CD4-positive, alpha-beta T cell treated with Interleukin-17A for 4 hours (primary cell): ENCODE measurements at places on chromosomes 13 and 19.

DNA sequence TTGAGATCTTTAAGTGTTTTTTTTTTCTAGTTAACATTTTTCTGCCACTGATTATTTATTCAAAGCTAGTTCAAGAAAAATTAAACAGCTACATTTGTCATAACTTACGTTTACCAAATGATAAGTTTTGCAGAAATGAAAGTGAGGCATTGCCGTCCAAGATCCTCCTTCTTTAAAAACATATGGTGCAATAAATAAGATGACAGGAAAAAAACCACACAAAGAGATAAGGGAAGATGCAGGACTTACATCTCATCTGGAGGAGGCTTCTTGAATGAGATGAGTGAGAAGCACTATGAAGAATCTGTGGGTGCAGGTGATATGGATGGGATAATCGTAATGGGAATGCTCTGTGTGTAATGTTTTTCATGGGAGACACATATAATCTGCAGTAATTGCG lies 12.4 kb downstream of the TNFSF13B start:
- no peak for DNase-seq

DNA sequence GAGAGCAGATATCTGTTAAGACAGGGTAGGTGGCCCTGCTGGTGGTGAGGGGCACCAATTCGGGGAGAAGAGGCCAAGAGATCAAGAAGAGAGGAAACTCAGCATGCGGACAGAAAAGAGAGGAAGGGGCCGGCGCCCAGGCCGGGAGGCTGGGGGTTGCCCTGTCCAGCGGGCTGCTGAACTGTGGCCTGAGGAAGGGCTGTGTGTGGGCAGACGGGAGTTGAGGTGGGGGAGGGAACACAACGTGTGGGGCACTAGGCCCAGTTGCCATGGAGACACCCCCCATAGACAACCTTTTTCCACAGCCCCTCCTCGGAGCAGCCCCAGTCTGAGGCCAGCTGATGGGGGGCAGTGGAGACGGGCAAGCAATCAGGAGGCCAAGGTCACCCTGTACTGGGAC lies 2.5 kb upstream of the CACNG8 start:
- DNase-seq: no peak

DNA sequence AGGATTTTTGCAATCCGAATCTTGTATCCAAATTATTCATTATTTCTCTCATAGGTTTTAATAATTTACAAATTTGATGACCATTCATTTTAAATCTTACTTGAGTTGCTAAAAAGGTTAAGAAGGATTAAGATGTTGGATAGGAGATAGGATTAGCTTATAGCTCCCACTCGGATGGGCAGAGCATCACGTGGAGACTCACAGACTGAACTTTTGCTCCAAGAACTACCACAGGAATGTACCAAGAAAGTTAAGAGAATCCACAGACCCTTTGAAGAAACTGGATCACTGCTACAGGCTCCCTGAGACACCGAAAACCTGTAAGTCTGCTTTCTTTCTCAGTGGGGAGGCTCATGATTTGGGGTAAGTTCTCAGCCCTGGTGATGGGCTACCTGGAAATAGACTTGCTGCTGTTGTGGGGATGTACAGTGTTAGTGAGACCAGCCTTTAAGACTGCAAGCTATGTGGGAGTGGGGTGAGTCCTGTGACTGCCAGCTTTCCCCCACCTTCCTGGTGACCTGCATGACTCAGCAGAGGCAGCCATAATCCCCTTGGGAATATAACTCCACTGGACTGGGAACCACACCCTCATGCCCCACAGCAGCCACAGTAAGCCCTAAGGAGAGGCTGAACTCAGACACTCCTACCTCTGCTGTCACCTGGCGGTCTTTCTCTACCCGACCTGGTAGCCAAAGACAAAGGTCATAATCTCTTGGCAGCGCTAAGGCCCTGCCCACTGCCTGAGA lies 1458.0 kb downstream of the OLFM4 start:
- no peak for DNase-seq

DNA sequence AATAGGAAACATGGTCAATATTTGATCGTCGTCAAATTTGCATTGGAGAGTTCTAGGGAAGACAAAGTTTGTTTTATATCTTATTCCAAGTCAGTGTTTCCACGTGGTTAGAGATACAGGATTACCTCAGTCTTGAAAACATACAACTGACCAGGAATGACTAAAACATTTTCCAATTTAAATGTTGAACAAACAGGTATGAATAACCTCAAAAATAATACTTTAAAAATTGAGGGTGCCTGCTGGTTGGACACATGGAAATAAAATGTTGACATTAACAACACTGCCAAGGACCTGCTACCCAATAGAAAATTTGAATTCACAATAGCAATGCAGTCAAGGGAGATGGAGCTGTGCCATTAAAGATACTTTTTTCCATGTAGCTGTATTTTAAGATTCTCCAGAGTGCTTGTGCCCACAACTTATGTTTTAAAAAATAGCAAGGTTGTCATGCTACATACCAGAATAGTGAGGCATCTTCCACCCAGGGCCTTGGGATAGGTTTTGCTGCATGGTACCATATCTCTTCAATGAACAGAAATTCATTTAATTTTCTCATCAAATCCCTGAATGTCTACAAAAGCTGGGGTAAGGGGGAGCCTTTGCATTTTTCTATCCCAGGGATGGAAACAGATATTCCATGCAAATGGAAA lies 260.8 kb downstream of the EFNB2 start:
- no peak for DNase-seq

DNA sequence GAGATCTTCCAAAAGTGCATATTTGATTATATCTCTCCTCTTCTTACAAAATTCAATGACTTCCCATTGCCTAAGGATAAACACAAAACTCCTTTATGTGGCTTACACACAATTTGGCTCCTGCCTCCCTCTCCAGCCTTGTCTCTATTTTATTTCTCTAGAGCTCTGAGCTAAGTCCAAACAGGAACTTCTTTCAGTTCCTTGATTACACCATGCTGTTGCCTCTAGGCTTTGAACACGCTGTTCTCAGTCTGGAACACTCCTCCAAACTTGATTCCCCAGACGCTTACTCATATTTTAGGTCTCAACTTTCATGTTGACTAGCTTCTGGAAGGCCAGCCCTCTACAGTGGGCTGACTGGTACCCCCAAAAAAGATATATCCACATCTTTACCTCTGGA lies 258.5 kb downstream of the COG6 start:
- DNase-seq: no peak

GRCh38 chr19:1634242-1634937 lies 18.0 kb downstream of the TCF3 start:
- DNase-seq: no peak

DNA sequence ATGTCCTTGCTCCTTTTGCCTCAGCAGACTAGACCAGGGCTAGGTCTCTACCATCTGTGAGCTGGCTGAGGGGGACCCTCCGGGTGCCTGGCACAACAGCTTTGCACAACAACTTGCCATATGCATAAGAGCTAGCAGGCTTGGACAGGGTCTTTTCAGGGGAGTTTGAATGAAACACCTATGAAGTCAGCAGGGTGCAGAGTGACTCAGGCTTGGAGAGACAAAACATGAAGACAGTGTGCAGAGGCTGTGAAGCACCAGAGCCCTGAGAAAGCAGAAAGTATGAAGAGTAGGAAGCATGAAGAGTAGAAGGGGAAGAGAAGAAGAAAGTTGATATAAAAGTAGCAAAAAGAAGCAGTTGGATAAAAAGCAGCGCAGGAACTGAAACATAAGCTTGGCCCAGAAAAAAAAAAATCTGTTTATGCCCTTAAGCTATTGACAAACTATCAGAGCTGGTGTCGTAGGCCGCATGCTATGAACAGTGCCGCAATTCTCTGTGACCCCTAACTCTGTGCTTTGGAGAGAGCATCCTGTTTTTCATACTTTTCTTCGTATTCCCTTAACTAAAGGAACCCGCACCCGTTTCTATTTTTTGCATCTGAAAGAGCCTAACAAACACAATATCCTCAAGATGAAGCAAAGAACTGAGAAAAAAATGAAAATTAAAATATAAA lies 52.7 kb upstream of the FAM216B start:
- DNase-seq: no peak

- no peak for DNase-seq
Observed at GRCh38 chr13:28426381-28426780, 68.5 kb downstream of the FLT1 start.

DNA sequence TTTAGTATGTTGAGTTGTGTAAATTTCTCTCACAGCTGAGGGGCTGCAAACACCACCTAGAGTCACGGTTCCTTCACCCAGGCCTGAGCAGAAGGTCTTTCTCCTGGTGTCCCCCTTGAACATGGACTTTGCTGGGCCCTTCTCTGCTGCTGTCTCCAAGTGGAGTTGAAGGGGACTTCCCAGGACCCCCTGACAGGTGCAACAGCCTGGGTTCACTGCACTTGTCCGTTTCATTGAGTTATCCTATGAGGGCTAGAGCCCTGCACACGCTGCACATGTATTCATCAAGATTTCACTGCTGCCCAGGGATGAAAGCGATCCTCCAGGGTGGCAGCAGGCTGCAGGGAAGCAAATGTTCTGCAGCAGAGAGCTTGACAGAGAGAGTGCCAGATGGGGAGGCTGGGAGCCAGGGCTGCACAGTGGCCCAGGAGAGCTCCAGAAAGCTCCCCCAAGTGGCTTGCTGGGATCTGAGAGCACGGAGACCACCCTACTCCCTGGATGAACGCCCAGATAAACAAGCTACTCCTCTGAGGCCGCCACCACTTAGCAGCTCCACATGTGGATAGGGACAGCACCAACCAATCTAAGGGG lies 10.3 kb downstream of the TMEM272 start:
- no peak for DNase-seq

GRCh38 chr13:21753117-21753729 lies 82.3 kb downstream of the FGF9 start:
- DNase-seq: no peak

- DNase-seq: no peak
Observed at GRCh38 chr13:99624936-99625540, 123.8 kb downstream of the TM9SF2 start.

- DNase-seq: no peak
Observed at GRCh38 chr13:20968745-20969144, 66.2 kb upstream of the XPO4 start.

GRCh38 chr13:20815464-20815863 lies 41.7 kb upstream of the EEF1AKMT1 start:
- DNase-seq: no peak

DNA sequence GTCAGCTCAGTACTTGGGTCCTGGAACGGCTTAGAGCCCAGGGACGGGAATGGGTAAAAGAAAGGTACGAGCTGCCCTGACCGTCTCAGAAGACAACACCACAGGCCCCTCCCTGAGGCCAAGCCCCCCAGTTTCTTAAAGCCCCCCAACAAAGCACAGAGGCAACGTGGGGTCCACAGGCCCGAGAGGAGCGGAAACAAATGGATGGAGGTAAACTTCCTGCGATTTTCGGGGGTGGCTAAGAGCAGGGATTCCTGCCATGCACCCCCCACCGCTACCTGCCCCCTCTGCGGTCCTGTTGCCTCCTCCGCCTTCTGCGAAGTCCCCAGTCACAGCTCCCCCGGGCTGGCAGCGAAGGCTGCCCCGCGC lies 48.2 kb downstream of the PTPRS start:
- DNase-seq: no peak

- DNase-seq: no peak
Observed at GRCh38 chr13:23175920-23176319, 4.9 kb upstream of the SGCG start.

DNA sequence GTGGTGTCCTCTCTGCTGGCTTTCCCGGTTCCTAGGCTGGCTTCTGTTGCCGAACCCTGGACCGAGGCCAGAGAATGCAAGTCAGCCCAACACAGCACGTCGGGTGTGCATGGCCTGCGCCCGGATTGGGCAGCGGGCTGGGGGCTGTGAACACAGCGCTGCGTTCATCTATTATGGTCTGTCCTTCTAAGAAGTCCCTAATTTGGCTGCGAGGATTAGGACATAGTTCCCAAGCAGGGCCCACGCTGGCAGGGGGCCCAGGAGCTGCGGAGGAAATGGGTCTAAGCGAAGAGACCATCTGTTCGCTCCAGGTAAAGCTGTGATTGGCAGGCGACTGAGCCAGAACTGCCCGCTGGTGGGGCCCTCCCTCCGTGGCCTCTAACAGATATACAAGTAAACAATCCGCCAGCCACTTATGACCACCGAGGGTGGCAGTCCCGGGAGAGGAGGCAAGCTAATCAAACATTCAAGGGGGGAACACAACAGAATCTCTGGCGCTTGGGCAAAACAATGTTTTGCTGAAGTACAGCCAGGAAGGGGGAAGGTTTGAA lies 6.0 kb downstream of the SYCE2 start:
- no peak for DNase-seq

- DNase-seq: no peak
Observed at GRCh38 chr13:37534676-37535075, 63.9 kb downstream of the POSTN start.

GRCh38 chr19:409516-410242 lies 732 bp upstream of the C2CD4C start:
- DNase-seq: peak; percentile 12

DNA sequence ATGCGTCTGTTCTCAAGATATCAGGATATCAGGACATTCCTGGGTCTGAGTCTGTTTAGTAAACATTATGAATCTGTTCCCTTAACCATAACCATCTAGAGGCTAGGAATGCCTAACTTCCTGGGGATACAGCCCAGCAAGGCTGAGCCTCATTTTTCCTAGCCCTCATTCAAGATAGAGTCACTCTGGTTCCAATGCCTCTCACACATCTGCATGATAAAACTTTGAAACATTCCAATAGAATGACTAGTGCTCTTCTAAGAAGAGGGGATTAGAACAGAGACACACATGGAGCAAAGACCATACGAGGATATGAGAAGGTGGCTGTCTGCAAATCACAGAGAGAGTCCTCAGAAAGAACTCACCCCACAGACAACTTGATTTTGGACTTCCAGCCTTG lies 20.6 kb upstream of the CABP5 start:
- no peak for DNase-seq

GRCh38 chr19:1416014-1416841 lies 8.8 kb downstream of the DAZAP1 start:
- no peak for DNase-seq

DNA sequence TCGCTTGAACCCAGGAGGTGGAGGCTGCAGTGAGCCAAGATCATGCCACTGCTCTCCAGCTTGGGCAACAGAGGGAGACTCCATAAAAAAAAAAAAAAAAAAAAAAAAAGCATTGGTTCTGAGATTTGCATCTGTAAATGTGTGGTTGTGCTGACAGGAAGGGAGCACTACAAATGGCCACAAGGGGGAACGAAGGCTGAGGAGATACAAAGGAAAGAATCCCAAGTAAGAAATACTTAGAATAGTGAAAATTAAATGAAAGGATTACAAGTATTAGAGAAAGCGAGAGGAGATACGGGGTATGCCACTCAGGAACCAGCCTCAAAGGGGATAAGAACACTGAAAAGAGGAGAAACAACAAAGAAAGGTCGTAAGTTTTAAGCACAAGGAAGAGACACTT lies 284.9 kb downstream of the KLF12 start:
- peak; percentile 48 for DNase-seq

GRCh38 chr19:4197625-4198466 lies 15.4 kb downstream of the ANKRD24 start:
- DNase-seq: no peak

DNA sequence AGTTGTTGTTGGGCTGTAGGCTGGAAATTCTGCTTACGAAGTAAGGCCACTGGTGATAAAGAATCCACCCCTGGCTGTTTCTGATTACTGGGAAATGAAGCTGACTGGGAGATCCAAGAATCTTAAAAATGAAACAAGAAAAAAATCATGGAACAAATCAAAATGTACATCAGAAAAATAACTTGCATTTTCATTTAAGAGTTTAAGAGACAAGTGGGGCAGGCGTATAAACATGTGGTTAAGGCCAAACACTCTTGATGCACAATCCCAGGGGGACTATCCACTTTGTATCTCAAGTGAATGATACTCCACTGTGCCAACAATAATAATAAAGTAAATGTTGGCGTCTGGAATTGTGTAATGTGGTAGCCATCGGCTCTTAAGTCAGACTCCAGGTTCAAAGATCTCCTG lies 24.6 kb downstream of the ZMYM5 start:
- DNase-seq: no peak

- DNase-seq: no peak
Observed at GRCh38 chr19:5445561-5446055, 9.6 kb upstream of the ZNRF4 start.
